ENCODE measurements at places on chromosomes 2 and 18.

DNA sequence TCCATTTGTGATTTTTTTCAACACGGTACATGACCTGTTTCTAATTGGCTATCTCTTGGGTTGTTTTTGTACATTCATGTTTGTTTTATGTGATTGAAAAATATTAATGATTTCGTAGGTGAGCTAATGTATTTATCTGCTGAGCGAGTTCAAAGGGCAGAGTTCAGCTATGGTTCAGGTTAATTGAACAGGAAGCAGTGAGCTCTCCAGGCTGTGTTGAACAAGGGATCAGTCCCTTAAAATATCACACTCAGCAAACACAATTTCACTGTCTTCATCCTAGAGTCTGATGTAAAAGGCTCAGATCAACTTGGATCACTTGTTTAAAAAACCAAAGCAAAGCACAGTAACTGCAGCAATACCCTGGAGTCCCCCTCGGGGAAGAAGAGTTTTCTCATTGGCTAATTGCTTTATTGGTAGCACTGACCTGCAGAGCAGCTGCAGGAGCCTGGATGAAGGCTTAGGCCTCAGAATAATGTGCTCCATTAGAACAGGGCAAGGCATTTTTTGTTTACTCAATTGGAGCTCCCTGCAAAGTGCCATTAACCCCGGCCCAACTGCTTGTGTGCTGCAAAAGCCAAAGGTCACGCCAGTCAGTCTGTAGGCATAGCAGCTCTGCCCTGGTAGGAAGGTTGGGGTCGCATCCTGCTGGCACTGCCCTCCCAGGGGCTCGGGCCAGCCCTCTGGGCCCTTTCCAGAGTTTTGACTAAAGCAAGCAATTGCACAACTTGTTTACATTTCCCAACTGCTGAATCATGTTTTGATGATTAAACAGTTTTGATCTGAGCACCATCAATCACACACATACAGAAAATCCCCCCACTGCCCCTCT is 10.5 kb downstream of the ONECUT2 start:
- DNase-seq = no peak

GRCh38 chr2:178484245-178485041 is 4.2 kb downstream of the PLEKHA3 start:
- no peak for DNase-seq

DNA sequence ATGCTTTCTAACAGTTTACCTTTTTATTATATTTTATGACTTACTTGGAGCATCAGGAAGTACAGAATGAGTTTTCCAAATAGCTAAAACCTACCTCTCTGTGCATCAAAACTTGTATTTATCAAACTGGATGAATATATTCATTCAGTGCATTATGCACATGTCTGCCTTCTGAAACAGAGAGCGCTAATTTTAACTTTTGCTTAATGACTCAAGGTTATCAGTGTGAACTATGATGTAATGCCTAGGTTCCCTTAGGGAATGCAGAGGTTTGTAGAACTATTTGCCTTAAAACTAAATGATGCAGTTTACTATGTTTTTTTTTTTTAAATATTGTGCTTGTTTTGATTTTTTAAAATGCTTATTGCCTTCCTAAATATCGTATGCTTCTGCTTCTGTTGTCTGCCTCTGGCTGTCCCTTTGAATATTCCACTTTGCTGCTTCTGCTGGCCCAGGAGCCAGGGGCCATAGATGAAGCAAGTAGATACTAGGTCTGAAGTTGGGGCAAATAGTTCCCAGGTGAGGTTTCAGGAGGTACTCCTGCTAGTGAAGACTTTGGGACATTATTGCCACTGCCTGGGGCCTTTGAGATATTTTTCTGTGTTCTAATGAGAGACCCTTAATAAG is 16.5 kb downstream of the TMEM178A start:
- no peak for DNase-seq

DNA sequence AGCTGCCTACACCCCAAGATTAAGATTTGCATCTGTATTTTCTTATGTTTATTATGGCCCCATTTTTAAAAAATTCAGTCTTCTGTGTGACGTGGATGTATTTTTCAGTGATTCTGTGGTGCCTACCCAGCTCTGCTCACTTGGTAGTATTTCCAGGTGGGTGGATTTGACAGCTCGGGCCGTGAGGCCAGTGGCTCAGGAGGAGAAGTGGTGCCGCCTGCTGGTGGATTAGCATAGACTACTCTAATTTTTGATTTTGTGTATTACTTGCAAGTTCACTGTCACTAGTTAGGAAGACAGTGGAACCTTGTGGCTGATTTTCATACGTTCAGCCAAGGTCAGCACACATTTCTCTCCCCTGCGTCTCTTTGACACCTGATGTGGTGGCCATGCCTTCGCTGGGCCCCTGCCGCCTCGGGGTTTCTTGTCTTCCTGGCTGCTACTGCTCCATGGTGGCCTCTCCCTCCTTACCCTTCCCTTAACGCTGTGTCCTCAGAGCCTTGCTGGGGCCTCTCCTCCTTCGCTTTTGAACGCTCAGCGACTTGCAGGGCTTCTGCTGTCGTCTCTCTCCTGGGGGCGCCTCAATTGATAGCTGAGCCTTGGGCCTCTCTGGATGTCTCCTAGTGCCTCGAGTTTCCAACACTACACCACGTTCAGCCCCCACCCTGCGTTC is 89.4 kb downstream of the DGKD start:
- DNase-seq = peak; percentile 55

- no peak for DNase-seq
Measured at GRCh38 chr18:27780061-27780745, 396.7 kb downstream of the CDH2 start.

DNA sequence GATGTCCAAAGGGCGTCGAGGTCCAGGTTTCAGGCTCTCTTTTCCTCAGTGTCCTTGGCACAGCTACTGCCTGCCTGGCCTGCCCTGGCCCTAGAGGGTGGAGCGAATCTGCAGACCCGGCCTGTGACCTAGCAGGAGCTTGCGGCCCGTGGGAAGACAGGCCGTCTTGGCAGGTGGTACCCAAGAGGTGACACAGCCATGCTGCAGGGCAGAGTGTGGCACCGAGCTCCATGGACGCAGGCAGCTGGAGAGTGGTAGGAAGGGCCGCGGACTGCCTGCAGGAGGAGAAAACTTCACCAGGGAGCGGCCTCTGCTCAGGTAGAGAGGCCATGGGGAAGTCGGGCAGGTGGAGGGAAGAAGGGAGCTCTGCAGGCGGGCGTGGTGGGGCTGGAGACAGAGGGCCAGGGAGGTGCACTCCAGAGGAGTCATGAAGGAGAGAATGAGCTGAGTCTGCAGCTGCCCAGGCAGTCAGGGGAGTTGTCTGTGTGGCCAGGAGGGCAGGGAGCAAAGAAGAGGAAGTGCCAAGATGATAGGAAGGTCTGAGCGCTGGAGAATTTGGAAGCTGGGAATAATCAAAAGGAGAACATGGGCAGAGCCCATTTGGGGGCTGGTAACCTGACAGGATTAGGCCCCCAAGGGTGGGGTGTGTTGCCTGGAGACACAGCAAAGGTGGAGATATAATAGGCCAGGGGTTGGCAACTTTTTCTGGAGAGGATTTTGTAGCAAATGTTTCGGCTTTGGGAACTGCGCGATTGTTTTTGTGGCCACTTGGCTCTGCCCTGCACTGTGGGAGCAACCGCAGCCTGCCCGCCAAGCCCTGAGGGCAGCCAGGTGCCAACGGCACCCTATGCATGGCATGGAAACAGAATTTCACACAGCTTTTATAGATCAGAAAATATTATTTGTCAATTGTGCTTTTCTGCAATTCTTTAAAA is 154.4 kb upstream of the PXDN start:
- no peak for DNase-seq

DNA sequence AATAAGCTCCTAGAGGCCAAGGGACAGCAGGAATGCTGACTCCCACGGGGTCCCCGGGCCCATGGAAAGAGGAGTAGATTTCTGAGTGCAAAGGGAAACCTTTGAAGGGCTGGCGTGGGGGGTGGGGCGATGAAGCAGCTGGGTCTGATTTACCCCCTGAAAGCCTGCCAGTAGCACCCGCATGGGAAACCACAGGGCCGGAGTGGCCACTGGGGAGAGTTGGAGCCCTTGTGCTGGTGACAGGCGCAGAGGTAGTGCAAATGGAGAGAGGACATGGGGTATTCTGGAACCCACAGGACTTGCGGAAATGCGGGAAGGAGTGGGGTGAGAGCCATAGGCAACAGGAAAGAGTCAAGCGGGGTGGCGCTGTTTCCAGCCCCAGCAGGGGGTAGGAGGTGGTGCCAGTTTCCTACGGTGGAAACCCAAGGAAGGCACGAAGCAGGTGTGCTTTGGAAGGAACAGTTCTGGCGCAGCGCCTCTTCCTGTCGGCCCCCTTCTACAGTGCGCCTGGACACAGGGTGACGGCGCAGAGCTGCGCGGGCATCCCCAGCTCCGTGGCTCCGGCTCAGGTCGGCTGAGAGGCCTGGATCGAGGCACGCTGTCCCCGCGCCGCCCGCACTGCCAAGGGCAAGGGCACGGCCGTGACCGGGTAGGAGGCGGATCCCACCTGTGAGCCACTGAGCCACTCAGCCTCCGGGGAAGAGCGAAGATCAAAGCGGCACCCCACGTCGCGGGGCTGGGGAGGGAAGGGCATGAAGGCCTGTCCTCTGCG is 149.0 kb upstream of the GLI2 start:
- no peak for DNase-seq

DNA sequence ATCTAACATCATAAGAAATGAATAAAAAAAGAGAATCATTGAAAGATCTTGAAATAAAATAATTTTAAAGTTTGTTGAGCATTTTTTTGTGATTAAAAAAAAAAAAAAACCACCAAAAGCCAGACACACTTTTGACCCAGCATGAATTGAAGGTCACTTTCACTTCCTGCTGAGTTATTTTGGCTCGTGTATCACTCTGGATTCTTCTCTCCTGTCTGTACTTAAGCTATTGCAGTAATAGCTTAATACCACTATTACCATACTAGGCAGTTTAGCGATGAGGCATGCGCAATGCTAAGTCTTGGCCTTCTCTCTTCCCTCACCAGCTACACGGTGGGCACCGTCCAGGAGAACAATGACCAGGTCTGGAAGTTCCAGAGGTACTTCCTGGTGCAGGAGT is 54.5 kb upstream of the SPP2 start:
- DNase-seq = no peak

- no peak for DNase-seq
Measured at GRCh38 chr2:179692610-179693009, 168.8 kb downstream of the ZNF385B start.

GRCh38 chr2:198782734-198783133 is 675.0 kb downstream of the SATB2 start:
- DNase-seq = no peak

- DNase-seq = no peak
Measured at GRCh38 chr2:187390891-187391290, 57.2 kb downstream of the CALCRL start.

DNA sequence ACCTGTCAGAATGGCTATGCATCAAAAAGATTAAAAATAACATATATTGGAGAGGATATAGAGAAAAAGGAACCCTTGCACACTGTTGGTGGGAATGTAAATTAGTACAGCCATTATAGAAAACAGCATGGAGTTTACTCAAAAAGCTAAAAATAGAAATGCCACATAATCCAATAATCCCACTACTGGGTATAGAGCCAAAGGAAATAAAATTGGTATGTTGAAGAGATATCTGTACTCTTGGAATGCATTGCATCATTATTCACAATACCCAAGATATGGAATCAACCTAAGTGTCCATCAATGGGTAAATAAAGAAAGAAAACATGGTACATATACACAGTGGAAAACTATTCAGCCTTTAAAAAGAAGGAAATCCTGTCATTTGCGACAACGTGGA is 77.2 kb downstream of the C1D start:
- DNase-seq = no peak

DNA sequence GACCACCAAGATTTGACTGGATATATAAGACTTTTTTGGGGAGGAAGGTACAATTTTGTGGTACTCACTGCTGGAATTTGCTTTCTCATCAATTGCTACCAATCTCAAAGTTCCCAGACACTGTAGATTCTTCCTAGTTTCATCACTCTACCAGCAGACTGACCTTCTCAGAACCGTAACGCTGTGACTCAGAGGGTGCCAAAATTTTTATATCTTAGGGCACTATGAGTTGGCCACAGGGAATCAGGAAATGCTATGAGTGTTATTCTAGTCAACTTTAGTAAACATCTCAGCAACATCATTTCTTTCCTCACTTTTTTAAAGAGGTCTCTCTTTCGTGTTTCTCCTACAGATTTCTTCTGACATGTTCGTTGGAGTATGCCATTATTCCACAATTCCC is 499.0 kb downstream of the TMX3 start:
- no peak for DNase-seq

DNA sequence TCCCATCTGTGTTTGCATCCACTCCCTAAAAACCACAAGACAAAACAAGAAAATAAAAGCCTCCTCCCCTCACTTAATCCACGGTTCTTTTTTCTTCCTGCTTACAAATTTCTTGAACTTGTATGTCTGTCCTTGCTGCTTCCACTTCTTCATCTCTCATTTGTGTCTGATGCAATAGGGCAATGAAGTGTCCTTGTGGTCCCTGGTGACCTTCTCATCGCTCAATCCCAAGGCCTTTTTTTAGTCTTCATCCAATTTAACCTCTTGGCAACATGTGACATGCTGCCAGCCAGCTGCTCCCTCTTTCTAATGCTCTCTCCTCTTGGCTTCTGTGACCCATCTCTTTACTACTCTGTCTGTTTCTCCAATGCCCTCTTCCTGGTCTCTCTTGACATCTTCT is 87.6 kb downstream of the SEMA4F start:
- no peak for DNase-seq

DNA sequence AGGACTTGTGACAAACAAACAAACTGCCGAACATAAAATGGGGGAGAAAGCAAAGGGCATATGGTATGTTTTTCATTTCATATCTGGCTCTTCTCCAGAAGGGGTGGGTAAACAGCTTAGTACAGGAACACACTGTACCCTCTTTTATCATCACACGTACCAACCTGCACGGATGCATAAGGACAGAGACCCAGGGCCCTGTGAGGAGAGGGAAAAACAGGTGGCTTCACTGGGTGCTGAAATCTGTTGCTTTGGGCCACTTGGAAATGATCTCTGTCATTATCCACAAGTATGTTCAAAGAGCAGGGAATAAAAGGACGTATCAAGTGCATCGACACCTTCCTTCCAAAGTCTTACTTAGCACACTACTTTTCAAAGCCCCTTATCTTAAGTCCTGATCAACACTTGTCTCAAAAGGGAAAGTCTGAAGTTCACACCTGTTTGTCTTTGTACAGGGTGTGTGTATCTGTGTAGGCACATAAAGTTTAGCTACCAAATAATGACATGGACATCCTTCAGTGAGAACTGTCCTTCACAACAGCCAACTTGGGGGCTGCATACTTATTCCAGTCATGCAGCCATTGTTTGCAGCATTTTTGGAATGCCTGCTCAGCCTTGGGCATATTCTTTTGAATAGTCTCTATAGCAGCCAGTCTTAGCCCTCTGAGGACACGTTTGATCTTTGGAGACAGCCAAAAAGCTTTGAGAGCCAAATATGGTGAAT is 60.6 kb downstream of the IRS1 start:
- no peak for DNase-seq

GRCh38 chr2:201208563-201209252 is 25.8 kb downstream of the CASP10 start:
- no peak for DNase-seq

GRCh38 chr2:241852981-241853631 is 5.6 kb downstream of the PDCD1 start:
- no peak for DNase-seq

GRCh38 chr2:159382447-159383028 is 96.0 kb upstream of the WDSUB1 start:
- DNase-seq = no peak
